Activated T-cell treated with anti-CD3 and anti-CD28 coated beads for 1 hour (primary cell): ENCODE measurements at places on chromosomes 5 and 9.

- no peak for DNase-seq
Measured at GRCh38 chr9:131728961-131729360, 10.9 kb downstream of the RAPGEF1 start.

DNA sequence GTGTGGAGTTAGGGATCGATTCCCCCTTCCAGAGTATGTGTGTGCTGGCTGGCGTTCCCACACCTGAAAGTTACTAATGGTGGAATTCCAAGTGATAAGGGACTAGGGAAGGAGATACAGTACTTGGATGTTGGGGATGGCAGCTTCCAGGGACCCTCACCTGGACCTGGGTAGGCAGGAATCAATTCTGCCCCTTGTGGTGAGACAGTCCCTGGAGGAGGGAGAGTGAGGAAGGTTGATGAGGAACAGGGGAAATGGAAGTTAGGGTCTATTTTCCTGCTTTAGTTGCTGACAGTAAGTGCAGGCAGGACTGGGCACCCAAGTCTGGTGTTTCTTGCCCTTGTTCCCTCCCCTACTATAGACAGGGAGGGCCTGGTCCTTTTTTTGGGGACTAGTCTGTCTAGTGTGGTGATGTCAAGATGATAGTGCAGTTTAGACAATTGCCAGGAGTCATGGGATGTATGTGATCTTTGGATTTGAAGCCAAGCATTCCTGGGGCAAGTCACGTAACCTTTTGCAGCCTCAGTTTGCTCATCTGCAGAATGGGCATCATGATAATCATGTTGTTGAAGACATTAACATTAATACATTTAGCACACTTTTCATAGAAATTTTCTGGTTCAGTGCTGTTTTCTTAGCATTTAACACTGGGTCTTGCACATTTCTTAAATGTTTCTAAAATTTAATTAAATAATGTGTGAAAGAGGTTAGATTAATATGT is 51.7 kb downstream of the DAB2IP start:
- DNase-seq = no peak

DNA sequence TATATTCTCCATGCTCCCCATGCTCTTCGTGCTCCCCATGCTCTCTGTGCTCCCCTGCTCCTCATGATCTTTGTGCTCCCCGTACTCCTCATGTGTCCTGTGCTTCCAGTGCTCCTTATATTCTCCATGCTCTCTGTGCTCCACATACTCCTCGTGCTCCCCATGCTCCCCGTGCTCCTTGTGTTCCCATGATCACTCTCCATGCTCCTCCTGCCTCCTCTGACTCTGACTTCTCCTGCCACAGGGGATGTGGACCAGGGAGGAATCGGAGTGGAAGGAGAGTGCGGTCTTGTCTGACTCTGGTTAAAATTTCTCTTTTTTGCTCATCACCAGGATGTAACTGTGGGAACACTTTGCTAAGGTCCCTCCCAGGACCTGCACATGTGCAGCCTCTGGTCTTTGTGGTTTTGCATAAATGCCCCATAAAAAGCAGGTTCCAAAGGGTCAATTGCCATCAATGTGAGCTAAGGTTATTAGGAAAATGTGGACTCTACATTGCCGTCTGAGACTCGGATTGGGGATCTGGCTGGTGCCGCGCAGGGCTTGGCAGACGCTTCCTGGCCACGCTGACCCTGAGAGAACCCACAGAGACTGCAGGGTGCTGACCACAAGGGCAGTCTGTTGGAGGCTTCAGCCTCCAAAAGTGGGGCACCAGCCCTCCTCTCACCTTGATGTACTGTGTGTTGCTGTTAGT is 52.5 kb downstream of the TRIP13 start:
- no peak for DNase-seq

GRCh38 chr5:1214936-1215220 is 10.3 kb upstream of the SLC6A18 start:
- DNase-seq = no peak

- DNase-seq = no peak
Measured at GRCh38 chr9:108761655-108762347, 94.0 kb downstream of the ACTL7B start.

DNA sequence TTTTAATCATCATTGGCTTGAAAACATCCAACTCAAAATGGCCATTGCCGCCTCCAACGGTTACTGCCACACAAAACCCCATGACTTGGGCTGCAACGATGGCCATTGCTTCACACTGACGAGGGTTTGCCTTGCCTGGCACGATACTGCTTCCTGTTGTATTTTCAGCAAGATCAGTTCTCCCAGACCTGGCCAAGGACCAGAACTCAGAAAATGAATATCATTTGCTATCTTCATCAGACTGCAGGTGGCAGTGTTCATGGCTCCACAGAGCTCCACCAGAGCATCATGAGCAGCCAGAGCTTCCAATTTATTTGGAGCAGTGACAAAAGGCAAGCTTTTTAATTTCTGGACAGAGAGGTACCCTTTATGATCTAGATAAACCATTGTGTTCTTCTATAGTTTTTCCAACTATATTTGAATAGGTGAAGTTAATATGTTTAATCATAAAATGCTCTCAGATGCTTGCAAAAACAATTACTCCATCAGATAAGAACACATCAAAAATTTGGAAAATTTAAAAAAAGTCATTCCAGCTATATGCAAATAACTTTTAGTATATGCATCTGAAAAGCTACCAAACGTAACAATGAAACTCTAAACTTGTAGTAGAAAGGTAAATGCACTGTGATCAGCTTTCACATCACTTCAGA is 10.4 kb downstream of the AMACR start:
- no peak for DNase-seq

DNA sequence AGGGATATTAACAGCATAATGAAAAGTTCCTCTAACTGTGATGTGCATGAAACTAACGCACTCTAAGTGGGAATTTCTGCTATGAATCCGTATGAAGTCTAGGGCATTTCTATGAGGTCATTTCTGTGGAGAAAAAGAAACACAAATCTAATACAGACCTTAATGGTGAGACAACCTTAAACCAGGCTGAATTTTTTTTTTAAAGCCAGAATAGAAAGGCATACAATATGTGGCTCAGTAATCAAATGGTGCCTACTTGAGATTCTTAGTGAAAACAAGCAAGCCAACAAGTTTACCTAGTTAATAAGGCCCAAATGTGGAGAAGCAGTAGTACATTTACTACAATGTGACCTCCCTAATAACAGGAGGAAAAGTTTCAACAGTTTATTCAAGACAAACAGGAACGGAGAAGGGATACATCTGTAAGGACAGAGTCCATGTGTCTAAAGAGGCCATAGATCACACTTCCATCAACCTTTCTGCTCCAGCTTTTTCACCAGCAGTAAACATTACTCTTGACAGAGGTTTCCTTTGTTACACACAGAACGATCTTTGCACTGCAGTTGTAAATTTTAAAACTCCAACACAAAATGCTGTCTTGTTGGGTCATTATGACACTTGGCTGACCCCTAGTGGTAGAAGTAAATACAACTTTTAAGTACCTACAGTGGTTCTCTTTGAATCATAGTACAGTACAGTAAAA is 26.2 kb downstream of the CARNMT1 start:
- DNase-seq = no peak

- no peak for DNase-seq
Measured at GRCh38 chr5:68041293-68041692, 174.3 kb upstream of the PIK3R1 start.

DNA sequence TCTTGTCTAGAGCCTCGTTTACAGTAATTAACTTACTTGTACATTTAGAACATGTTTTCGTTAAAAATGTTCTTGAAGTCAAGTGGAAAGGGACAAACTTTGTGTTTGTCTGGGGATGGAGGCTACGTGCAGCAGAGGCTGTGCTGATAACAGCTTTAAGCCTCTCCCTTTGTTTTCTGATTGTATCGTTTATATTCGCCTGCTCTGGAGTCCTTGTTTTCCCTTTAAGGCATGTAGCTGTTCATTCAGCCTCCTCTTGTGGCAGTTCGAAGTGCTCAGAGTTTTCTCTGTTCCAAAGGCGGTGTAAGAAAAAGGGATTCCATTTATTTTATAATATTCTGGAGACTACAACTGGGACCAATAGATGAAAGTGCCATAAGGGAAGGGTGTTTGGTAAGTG is 1.9 kb downstream of the SLC36A1 start:
- DNase-seq = no peak

- DNase-seq = no peak
Measured at GRCh38 chr5:39423331-39423751, 1.4 kb downstream of the DAB2 start.

DNA sequence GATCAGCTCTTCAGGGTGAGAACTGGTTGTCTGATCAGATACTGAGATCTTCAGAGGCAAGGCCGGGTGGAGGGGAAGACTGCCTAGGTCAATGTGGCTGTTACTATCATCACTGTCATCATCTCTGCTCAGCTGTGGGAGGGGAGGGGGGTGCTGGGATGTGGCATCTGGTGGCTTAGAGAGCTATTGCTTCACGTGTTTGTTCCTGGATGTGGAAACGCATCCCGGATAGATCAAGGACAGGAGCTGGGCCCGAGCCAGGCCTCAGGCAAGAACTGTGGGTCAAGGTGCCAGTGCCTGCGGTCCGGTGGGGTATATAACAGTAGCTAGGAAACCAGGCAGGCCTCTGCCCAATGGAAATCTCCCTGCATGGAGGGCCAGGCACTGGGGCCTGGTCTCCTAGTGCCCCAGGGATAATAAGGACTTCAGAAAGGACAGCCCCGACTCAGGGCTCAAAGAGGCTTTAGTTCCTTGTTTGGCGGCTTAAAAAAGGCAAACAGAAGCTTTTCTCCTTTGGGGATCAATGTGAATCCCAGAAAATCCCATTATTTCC is 30.3 kb upstream of the TIFAB start:
- DNase-seq = no peak

DNA sequence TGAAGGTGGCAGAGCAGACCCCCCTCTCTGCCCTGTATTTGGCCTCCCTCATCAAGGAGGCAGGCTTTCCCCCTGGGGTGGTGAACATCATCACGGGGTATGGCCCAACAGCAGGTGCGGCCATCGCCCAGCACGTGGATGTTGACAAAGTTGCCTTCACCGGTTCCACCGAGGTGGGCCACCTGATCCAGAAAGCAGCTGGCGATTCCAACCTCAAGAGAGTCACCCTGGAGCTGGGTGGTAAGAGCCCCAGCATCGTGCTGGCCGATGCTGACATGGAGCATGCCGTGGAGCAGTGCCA is 3.8 kb downstream of the ALDH1B1 start:
- DNase-seq = no peak

DNA sequence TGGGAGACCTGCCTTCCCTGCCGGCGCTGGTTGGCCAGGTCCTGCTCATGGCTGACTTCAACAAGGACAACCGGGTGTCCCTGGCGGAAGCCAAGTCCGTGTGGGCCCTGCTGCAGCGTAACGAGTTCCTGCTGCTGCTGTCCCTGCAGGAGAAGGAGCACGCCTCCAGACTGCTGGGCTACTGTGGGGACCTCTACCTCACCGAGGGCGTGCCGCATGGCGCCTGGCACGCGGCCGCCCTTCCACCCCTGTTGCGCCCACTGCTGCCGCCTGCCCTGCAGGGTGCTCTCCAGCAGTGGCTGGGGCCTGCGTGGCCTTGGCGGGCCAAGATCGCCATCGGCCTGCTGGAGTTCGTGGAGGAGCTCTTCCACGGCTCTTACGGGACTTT is 10.6 kb downstream of the DIPK1B start:
- DNase-seq = no peak

DNA sequence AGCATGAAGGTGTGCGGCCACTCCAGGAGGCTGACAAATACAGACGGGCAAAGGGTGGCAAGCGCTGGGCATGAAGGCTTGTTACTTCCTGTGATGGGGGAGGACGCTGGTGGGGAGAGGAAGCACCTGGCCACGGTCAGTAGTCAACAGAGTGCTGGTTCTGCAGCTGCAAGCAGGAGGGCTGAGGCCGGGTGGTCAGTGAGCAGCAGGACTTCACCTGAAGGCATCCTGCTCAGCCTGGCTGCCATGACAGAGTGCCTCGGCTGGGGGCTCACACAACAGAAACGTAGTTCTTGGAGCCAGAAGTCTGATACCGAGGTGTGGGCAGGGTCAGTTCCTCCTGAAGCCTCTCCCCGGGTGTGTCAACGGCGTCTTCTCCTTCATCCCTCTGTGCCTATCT is 118.6 kb upstream of the IRX4 start:
- no peak for DNase-seq

DNA sequence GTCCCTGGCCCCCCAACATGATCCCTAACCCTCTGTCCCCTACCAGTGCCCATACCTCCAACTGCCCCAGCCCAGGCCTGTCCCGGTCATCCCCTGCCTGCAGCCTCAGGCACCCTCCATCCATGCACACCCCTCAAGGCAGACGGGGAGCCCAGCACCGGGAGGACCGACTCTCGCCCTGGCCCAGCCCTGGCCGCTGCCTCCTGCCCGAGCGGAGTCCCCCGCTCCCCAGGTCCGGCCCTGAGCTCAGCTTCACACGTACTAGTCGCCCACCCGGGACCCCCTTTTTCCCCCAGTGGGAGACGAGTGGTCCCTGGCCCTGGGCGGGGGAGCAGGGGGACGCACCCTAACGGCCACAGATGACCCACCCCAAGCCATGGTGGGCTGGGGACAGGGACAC is 49.0 kb upstream of the UBAC1 start:
- no peak for DNase-seq

DNA sequence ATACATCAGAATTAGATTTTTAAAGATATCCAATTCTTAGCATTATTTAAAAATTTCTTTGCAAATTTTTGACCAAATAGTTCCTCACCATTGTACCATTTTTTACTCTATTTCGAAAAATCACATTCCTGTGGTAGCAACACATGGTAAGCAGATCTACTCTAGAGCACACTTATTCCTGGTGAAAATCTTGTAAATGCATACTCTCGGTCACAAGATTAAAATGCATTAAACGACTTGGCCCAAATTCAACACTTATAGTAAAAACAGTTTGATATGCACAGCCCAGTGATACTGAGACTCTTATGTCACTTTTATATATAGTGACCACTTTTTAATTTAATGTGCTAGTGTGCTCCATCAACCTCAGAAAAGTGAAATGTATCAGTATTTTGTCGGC is 208.8 kb upstream of the TARS1 start:
- DNase-seq = no peak

GRCh38 chr9:132783006-132783405 is 95.1 kb downstream of the AK8 start:
- no peak for DNase-seq

DNA sequence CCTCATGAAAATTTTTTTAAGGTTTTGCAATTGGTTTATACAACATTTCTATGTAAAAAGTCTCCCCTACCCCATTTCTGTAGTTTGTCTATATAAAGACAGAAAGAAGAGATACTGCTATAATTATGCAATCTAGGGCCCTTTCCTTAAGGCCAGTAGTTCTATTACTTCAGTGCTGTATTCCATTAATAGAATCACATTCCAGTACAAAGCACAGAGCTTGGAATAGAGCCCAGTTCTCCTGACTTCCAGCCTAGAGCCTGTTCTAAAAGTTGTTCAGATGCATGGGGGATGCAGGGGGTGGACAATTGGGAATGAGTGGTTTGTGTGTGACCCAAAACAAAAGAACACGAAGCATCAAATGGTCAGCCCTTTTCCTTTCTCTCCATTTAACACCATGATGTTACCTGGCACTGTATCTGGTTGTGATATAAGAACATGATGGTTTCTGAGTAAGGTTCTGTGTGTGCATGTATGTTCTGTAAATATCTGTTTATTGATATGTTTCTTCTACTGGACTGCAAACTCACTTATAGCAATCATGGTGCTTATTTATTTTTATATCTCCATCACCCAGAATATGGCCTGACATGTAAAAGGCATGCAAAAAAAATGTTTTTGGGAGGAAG is 8.2 kb upstream of the GRAMD2B start:
- DNase-seq = no peak
